ENCODE measurements at places on chromosomes 13 and 19. TPM values are rescaled to one million over a fixed set of nuclear protein-coding genes. Genes with fewer than 3 reads are reported as not detected.

- no peak for DNase-seq
These were observed 68.2 kb downstream of the RAP2A start for GRCh38 chr13:97502181-97502580.

DNA sequence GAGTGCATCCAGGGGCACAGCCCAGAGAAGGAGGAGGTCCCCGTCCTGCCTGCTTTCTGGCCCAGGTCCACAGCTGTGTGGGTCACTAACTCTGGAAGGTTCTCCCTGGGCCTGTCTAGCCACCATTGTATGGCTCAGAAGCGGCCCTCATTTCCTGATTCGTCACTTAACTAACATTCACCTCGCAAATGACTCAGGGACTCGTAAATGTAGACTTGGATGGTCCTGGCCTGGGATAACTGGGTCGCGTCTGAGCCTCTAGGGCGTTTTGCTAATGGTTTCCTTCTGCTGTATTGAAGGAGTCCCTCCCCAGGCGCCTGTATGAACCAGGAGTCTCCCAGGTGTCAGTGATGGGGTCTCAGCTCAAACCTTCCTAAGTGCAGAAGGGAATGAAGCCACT, 162.8 kb downstream of the ZNF536 start:
- DNase-seq: no peak

GRCh38 chr19:17802137-17802858, 7.4 kb downstream of the B3GNT3 start:
- DNase-seq: no peak

DNA sequence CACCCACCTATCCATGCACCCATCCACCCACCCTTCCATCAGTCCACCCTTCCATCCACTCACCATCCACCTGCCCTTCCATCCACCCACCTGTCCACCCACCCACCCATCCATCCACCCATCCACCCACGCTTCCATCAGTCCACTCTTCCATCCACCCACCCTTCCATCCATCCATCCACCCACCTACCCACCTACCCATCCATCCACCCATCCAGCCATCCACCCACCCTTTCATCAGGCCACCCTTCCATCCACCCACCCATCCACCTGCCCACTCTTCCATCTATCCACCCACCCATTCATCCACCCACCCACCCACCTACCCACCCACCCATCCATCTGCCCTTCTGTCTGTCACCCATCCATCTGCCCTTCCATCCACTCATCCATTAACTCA, 17.0 kb downstream of the KLHL26 start:
- DNase-seq: no peak

DNA sequence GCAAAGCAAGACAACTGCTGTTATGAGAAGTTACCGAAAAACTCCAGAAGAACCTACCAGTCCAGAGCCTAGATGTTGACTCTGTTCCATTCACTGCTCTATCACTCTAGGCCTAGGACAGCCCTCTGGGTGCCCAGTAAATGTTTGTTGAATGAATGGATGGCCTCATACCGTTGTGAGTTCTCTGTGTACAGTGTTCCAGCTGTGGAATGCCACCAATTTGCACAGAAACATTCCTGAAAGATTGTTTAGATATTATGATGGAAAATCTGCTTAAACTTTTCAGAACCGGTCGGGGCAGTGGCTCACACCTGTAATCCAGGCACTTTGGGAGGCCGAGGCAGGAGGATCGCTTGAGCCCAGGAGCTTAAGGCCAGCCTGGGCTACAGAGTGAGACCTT, 1.3 kb upstream of the FBL start:
- DNase-seq: no peak

- peak; percentile 81 for DNase-seq
These were observed 15.2 kb downstream of the BCAT2 start for GRCh38 chr19:48795685-48796070.

DNA sequence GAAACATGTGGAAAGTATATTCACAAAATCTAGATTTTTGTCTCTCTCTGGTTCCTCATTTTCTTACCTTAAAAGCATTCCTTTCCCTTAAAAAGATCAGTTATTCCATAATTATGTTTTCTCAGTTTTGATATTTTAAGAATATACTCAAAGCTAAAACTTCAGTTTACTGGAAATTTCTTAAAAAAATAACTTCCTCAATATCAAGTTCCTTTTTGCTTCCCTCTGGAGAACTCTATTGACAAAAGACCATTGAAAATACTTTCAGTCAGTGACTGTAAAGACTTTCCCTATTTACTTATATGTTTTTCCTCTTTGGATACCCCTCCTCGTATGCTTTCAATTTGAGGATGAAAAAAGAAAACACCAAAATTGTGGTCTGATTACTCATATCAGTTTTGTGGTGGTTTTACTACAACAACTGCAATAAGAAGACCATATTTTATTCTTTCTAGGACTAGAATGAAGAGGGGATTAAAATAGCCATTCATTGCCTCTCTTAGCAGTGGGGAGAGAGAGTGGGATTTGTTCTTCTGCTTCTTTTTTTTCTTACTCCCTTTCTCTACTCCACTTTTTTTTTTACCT, 113.2 kb downstream of the ESD start:
- no peak for DNase-seq

- no peak for DNase-seq
These were observed 156.1 kb downstream of the RGCC start for GRCh38 chr13:41613471-41613870.

GRCh38 chr13:29532116-29532515, 63.4 kb downstream of the SLC7A1 start:
- DNase-seq: no peak

DNA sequence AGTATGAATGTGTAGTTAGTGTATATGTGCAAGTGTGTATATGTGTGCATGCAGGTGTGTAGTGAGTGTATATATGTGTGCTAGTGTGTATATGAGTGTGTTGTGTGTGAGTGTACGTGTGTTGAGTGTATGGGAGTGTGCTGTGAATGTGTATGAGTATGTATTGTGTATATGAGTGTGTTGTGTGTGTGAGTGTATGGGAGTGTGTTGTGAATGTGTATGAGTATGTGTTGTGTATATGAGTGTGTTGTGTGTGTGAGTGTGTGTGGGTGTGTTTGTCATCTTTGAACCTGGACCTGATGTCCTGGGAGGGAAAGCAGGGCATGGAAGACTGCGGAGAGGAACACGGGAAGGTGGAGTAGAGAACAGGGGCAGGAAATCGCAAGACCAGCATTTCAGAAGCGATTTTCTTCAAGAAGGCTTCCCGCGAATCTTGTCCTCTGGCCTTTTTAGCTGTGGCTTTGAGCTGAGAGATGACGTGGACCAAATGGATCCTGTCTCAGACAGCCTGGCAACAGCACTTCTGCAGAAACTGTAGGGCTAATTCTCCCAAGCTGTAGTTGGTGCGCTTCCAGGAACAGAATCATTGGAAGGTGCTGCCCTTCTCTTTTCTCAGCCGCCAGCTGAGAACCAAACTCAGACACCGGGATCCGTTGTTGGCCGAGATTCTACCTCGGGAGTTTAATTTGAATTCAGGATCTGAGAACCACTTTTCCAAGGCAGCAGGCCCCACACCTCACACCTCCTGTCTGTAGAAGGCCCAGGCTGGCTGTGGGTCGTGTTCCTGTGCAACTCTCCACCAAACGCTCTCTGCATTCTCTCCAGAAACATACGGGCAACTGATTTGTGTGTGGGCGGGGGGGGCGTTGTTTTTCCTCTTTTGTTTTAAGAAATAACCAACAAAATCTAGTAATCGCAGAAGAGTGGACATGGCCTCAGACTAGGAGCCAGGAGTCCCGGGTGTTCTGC, 94.7 kb upstream of the RAP2A start:
- DNase-seq: peak; percentile 69

The RNF113B gene
- not detected for total RNA-seq

The NCAN gene
- not detected for total RNA-seq

The ZIC5 gene
- not detected for total RNA-seq

The CD209 gene
- 14.4 TPM for total RNA-seq

The FGF21 gene
- not detected for total RNA-seq

All from uterus (tissue), 4 donors.